NCI-H1930 (cell line): ENCODE measurements at places on chromosomes 12 and 14.
A peak's percentile ranks its signal among the peaks of the same experiment; 100 is the strongest.

GRCh38 chr12:68040450-68041075 lies 51.3 kb downstream of the IFNG-AS1 start:
- peak; percentile 4 for DNase-seq

GRCh38 chr14:98233656-98234055 lies 1038.3 kb downstream of the BCL11B start:
- DNase-seq: no peak

DNA sequence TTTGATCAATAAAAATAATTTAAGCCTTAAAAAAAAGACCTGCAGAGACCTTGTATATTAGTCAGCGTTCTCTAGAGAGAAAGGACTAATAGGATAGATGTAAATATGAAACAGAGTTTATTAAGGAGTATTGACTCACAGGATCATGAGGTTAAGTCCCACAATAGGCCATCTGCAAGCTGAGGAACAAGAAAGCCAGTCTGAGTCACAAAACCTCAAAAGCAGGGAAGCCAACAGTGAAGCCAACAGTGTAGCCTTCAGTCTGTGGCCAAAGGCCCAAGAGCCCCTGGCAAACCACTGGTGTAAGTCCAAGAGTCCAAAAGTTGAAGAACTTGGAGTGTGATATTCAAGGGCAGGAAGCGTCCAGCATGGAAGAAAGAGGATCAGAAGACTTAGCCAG lies 66.3 kb downstream of the TBX5 start:
- DNase-seq: no peak

DNA sequence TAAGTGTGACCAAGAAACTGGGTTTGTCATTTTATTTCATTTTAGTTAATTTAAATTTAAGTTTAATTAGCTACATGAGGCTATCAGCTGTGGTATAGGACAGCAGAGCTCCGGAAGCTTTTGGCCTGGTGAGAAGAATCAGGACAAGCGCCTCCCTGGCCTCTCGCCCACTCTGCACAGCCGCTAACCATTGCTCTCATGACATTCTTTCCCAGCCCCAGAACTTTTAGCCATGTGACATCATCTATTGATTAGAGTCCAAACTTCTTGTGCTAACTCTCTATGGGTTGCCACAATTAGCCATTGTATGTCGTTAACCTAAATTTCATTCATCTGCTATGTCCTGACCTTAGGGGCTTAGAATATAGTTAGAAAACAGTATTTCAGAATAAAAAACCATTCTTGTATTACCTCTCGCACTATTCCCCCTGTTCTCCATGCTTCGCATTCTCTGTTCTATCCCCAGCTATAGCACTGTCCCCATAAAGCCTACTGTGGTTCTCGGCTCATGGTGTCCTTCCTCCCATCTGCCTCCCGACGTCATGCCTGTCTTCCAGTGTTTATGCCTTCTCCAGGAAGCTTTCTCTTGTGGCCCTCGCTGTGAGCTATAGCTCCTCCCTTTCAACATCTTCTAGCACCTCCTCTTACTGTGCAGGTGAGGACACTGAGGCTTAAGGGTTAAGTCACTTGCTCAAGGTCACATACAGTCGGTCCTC lies 23.5 kb downstream of the SSH1 start:
- no peak for DNase-seq

DNA sequence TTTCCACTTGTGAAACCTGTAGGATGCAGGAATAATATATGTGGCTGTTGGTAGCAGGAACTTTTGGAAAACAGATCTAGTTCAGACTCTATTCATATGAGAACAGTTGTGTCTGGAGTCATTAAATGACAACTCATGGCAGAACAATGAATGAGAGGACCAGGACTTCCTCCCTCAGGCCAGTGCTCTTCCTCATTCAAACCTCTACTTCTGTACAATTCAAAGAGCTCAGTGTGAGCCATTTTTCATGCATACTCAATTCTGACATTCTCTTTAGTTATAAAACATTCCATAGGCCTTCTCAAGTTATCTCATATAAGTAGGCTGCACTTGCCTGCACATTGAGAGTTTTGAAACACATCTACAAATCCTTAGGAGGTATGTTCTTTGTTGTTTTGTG lies 1526.6 kb upstream of the FLRT2 start:
- DNase-seq: no peak

DNA sequence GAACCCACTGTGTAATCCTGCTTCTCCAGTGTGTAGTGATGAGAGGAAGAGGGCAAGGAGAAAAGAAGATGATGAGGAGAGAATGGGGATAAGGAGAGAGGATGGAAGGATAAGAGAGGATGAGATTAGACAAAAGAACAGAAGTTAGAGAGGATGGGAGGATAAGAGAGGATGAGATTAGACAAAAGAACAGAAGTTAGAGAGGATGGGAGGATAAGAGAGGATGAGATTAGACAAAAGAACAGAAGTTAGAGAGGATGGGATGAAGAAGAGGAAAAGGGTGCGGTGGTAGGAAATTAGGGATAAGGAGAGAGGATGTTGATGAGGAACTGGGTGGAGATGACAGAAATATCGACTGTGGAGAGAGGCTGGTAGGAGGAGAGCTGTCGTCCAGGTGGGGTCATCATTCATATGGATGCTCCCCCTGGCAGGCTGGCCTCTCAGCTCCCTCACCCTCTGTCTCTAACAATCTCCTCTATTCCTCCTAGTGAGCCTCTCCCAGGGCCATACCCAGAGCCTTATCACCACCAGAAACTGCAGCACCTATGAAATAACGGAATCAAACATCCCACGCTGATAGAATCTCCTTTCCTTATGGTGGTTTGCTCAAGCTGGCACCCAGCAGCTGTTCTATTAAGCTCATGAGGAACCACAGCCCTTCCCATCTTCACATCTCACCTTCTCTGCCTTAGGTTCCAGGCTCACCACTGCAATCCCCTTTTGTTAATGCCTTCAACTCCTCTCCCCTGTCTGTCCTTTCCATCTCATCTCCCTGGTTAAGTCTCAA lies 6.0 kb upstream of the CIROP start:
- no peak for DNase-seq

GRCh38 chr14:87184180-87184579 lies 808.8 kb downstream of the GALC start:
- DNase-seq: no peak

- no peak for DNase-seq
These were observed 39.9 kb downstream of the MAX start for GRCh38 chr14:65062096-65063075.

- no peak for DNase-seq
These were observed 4.1 kb upstream of the WIF1 start for GRCh38 chr12:65125247-65125646.

DNA sequence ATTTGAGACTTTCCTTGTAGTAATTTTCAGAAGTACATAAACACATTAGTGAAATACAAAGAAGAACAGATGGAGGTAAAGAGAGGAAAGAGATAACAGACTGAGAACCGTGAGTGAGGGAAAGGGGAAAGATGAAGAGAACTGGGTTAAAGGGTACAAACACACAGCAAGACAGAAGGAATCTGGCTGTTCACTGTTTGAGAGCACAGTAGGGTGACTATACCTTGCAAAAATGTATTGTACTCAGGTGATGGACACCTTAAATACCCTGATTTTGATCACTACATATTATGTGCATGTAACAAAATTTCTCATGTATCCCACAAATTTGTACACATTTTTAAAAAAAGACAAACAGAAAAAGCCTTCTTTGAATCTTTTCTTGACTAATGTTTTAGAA lies 2.7 kb upstream of the TRHDE start:
- DNase-seq: no peak

DNA sequence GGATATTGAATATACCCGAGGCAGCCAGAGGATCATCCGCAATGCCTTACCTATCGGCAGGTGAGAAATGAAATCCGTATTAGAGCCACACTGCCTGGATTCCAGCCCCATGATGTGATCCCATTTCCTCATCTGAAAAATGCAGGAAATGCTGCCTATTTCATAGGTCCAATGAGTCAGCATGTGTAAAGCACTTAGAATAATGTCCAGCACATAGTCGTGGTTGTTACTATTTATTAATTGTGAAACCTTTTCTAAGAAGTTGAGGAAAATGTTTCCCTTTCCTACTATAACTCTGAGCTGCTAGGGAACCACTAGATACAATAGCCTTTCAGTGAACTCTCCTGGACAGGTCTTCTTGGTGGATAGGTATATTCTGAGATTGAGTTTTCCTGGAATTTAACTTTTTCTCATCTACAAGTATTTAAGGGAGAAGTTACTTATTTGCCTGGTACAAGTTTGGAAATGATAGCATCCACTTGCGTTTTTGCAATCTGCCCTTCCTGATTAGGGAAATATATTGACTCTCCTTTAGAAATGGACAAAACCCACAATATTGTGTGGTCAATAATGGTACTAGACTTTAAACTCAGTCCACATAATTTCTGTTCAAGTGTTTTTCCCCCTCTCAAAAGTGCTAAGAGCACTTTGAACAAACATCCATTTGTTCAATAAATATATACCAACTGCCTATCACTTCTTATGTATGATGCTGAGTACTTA lies 12.2 kb downstream of the POLR3B start:
- DNase-seq: no peak
